ENCODE measurements at places on chromosomes 3 and 15. TPM values are rescaled to one million over a fixed set of nuclear protein-coding genes. Genes with fewer than 3 reads are reported as not detected.

Gene KIF9
- not detected for total RNA-seq

Gene NOX5
- total RNA-seq = not detected

DNA sequence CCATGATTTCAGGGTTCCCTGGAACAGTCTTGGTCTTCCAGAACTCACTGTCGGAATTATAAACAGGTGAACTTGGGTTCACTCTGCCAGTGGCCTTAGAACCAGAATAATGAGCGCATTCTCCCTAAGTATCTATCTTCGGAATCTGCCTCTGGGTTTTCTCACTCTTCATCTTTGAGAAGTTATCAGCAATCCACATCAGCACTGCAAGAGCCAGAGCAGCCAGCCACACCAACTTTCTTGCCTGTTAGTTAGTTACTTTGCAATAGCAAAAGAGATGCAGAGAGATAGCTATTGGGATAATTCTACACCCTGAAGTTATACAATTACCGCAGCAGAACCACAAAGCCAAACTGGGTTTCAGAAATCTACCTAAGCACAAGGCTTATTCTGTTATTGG is 25.8 kb downstream of the GLB1 start:
- no peaks in the 10 kb centered on the region for H3K27me3 ChIP-seq
- H3K4me3 ChIP-seq = no peak overlapping the region
- peaks cover 41% of the 10 kb centered on the region for H3K36me3 ChIP-seq
- H3K27ac ChIP-seq = no peak overlapping the region

- peak; percentile 52 for DNase-seq
- no peaks in the 10 kb centered on the region for H3K36me3 ChIP-seq
- peaks cover 11% of the 10 kb centered on the region for H3K4me1 ChIP-seq
- no peak overlapping the region for H3K4me3 ChIP-seq
Observed at GRCh38 chr15:58742022-58742813, 7.3 kb downstream of the ADAM10 start.

- DNase-seq = no peak
- H3K27ac ChIP-seq = no peak overlapping the region
- H3K4me1 ChIP-seq = peaks cover 13% of the 10 kb centered on the region
- no peaks in the 10 kb centered on the region for H3K36me3 ChIP-seq
- no peak overlapping the region for H3K4me3 ChIP-seq
- H3K27me3 ChIP-seq = no peaks in the 10 kb centered on the region
Observed at GRCh38 chr15:39130556-39131379, 450.1 kb upstream of the THBS1 start.

DNA sequence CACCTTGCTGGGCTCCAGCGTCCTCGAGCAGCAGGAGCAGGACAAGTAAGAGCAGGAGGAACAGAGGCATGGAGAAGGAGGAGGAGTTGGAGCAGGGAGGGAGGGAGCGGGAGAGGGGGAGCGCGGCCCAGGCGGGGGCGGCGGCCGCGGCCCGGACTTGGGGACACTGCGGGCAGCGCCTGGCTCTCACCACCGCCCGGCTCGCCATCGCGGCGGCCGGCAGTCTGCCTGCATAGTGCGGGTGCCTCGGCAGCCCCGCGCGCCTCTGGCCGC is 440 bp downstream of the DCBLD2 start:
- no peaks in the 10 kb centered on the region for H3K36me3 ChIP-seq
- peak; percentile 40 for DNase-seq
- H3K4me3 ChIP-seq = peak overlapping the region; percentile 87
- H3K4me1 ChIP-seq = peaks cover 12% of the 10 kb centered on the region
- peak overlapping the region; percentile 88 for H3K27ac ChIP-seq

Gene HCN4
- not detected for total RNA-seq

Gene ZNF621
- 30.4 TPM for total RNA-seq

Gene SYNPR
- 1.7 TPM for total RNA-seq

DNA sequence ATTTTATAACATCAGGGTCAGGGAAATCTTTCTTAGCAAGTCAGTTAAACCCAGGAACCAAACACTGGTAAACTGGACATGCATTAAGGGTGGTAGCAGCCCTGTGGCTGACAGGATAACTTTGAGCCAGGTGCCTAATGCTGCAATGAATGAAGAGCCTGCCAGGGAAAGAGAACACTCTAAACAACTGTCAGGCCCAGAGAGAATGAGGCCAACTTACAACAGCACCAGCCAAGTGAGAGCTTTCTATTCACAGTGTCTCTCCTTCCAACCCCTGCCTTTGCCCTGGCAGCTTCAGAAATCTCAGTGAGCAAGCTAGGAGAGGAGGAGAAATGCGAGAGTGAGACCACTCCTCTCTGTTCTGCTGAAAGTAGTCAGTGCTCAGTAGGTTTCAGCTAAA is 50.4 kb upstream of the ATP2C1 start:
- H3K27ac ChIP-seq = no peak overlapping the region
- no peaks in the 10 kb centered on the region for H3K36me3 ChIP-seq
- no peaks in the 10 kb centered on the region for H3K27me3 ChIP-seq
- peak; percentile 17 for DNase-seq
- H3K4me3 ChIP-seq = no peak overlapping the region

DNA sequence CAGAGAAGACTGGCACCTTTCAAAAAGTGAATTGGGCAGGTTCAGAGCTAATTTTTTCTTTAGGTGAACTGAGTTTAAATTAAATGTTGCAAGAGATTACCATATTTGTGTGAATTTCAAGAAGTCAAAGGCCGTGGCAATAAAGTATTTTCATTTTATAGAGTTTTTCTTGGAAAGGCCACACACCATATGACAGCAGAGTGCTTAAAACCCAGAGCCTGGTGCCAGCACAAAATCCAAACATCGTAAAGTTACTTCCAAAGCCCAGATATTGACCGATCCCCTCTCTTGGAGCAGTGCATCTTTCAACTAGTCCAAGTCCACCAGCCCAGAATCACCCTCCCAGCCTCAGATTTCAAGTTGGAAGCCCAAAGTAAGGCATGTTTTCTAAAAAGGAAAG is 164.5 kb downstream of the VGLL4 start:
- H3K27me3 ChIP-seq = no peaks in the 10 kb centered on the region
- DNase-seq = no peak
- H3K4me3 ChIP-seq = no peak overlapping the region
- no peaks in the 10 kb centered on the region for H3K36me3 ChIP-seq

- H3K4me3 ChIP-seq = no peak overlapping the region
- no peaks in the 10 kb centered on the region for H3K27me3 ChIP-seq
- peaks cover 63% of the 10 kb centered on the region for H3K4me1 ChIP-seq
- H3K36me3 ChIP-seq = peaks cover 40% of the 10 kb centered on the region
Observed at GRCh38 chr15:73593304-73594074, 39.7 kb downstream of the NPTN start.

DNA sequence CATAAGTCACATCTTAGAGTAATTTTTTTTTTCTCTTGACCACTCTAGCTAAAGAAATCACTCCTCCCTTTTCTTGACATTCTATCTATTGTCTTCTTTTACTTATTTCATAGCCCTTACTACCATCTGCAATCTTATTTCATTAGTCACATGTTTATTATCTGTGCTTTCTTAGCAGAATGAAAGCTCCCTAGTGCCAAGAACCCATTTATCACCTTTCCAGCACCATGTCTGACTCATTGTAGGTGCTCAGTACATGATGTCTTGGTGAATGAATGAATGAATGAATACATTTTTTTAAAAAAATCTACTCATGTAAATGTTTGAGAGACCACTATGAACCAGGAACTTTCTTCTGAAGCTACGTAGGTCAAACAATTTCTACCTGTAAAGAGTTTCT is 157.2 kb downstream of the CADPS start:
- no peak overlapping the region for H3K27ac ChIP-seq
- no peaks in the 10 kb centered on the region for H3K4me1 ChIP-seq
- H3K36me3 ChIP-seq = no peaks in the 10 kb centered on the region
- H3K4me3 ChIP-seq = no peak overlapping the region

GRCh38 chr3:187735837-187736236 is 9.4 kb downstream of the BCL6 start:
- DNase-seq = no peak
- H3K36me3 ChIP-seq = peaks cover 38% of the 10 kb centered on the region
- H3K4me1 ChIP-seq = peaks cover 48% of the 10 kb centered on the region
- no peak overlapping the region for H3K27ac ChIP-seq
- H3K27me3 ChIP-seq = no peaks in the 10 kb centered on the region
- no peak overlapping the region for H3K4me3 ChIP-seq

Gene FGD5
- total RNA-seq = 22.8 TPM

Gene CIDEC
- total RNA-seq = 3.3 TPM

DNA sequence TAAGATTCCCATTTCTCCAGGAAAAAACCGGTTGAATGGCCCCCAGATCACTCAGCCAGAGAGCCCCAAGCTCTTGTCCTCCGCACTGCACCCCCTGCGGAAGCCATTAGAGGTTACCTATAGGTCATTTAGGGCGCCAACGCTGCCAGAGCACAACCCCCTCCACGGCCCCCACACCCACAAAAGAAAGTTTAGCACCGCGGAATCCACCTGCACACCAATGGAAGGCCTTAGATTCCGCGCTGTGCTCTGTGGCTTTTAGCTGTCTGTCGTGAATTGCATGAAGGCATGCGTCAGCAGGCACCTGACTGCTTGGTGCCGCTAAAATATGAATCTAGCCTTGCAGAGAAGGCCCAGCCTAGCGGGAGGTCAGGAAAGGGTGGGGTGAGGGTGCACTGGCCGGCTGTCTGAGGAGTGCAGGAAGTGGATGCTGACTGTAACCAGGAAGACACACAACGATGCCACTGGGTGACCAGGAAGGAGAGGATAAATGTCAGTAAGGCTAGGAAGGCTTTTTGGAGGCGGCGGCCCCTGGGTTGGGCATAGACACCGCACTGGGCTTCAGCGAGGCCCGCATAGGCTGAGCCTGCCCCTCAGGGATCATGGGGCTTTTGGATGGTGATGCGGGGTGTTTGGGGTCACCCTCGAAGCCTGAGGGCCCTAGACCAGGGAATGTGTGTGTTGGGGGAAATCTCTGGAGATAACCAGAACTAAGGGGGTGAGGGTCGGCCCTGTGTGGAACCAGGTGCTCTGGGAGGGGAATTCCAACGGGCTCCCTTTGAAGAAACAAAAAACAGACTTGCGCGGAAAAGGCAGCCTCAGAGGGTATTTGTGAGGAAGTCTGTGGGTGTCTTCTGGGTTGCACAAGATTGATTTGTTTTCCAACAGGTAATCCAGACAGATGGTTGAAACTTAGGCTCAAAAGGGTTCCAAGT is 976 bp upstream of the NUP210 start:
- no peaks in the 10 kb centered on the region for H3K36me3 ChIP-seq
- no peaks in the 10 kb centered on the region for H3K27me3 ChIP-seq
- peak; percentile 30 for DNase-seq
- H3K4me1 ChIP-seq = peaks cover 13% of the 10 kb centered on the region
- H3K4me3 ChIP-seq = peak overlapping the region; percentile 81

GRCh38 chr15:43519196-43519595 is 1.8 kb downstream of the MAP1A start:
- peaks cover 21% of the 10 kb centered on the region for H3K27me3 ChIP-seq
- no peak for DNase-seq
- H3K27ac ChIP-seq = peak overlapping the region; percentile 80
- H3K4me3 ChIP-seq = peak overlapping the region; percentile 52

Gene GABRA5
- total RNA-seq = not detected

DNA sequence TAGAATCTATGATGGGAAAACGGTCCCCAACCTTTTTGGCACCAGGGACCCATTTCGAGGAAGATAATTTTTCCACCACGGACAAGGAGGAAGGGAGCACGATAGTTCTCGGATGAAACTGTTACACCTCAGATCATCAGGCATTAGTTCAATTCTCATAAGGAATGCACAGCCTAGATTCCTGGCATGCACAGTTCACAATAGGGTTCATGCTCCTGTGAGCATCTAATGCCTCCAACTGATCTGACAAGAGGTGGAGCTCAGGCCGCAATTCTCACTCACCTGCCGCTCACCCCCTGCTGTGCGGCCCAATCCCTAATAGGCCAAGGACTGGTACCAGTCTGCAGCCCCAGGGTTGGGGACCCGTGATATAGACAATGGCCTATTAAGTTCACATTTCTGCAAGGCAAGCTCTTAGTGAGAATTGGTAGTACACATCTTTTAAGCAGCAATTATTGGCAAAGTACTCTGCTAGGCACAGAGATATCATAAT is 26.5 kb downstream of the CD200R1 start:
- no peaks in the 10 kb centered on the region for H3K27me3 ChIP-seq
- H3K36me3 ChIP-seq = no peaks in the 10 kb centered on the region
- H3K4me1 ChIP-seq = no peaks in the 10 kb centered on the region
- H3K4me3 ChIP-seq = no peak overlapping the region
